ENCODE measurements at places on chromosomes 6 and 20.

DNA sequence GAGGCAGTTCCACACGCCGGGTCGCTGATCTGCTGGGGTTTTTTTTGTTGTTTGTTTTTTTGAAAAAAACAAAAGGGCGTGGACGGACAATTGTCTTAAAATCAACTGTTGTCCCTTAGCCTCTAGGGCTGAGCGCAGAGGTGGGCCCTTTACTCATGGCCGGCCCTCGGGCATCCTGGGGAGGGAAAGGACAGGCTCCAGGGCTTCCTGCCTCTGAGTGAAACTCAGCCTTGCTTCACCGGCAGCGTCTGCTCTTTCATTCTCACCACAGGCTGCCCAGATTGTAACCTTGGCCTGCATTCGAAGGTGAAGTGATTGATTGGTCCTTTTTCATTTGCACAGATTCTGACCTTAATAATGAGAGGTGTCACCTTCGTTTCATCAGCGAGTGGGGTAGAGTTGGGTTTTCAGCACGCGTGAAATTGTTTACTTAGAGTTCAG is 797 bp downstream of the SMIM13 start:
- peak; percentile 33 for DNase-seq

GRCh38 chr20:46872328-46873211 is 22.1 kb upstream of the EYA2 start:
- DNase-seq = no peak

GRCh38 chr20:6654513-6655252 is 112.8 kb upstream of the BMP2 start:
- DNase-seq = no peak

DNA sequence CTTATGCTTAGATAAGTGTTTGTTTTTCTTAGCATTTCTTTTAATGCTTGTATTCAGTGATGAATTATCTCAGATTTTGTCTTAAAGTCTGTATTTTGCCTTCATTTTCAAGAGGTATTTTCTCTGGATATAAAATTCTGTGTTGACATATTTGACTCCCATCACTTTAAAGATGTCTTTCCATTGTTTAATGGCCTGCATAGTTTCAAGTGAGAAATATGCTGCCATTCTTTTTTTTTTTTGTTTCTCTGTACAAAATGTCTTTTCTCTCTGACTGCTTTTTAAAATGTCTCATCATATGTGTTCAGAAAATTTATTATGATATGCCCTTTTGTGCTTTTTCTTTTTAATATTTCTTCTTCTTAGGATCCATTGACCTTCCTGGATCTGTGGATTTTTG is 578.0 kb upstream of the NOX3 start:
- no peak for DNase-seq

DNA sequence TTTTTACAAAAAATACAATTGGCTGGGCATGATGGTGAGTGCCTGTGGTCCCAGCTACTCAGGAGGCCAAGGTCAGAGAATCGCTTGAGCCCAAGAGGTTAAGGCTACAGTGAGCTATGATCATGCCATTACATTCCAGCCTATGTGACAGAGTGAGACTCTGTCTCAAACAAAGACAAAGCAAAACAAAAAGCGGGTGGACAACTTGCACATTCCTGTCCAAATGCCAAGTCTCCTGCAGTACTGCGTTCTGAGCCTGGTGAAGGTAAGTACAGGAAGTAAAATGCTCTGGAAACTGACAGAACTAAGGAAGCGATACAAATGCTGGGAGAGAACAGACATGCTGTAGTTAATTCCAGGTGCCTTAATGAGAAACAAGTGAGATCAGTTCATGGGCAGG is 20.4 kb upstream of the TMEM242 start:
- no peak for DNase-seq

DNA sequence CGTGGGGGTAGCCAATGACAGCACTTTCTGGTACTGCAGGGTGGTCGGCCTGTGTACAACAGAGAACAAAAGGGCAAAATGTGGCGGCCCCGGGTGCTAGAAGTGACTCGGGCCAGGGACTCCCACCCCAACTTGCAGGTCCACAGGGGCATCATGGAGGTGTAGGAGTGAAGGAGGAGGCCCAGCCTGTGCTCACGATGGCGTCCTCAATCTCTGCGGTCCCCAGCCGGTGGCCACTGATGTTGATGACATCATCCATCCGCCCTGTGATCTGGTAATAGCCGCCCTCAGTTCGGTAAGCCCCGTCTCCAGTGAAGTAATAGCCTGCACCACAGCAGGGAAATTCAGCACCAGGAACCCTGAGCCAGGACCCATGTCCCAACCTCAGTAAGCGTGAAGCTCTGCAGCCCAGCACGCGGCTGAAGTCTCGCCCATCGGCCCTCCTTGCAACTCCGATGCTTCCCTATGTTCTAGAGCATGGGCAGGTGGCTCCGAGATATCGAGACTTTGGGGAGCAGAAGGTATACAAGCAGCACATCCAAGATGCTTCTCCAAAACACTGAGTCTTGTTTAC is 20.2 kb upstream of the APMAP start:
- DNase-seq = no peak

DNA sequence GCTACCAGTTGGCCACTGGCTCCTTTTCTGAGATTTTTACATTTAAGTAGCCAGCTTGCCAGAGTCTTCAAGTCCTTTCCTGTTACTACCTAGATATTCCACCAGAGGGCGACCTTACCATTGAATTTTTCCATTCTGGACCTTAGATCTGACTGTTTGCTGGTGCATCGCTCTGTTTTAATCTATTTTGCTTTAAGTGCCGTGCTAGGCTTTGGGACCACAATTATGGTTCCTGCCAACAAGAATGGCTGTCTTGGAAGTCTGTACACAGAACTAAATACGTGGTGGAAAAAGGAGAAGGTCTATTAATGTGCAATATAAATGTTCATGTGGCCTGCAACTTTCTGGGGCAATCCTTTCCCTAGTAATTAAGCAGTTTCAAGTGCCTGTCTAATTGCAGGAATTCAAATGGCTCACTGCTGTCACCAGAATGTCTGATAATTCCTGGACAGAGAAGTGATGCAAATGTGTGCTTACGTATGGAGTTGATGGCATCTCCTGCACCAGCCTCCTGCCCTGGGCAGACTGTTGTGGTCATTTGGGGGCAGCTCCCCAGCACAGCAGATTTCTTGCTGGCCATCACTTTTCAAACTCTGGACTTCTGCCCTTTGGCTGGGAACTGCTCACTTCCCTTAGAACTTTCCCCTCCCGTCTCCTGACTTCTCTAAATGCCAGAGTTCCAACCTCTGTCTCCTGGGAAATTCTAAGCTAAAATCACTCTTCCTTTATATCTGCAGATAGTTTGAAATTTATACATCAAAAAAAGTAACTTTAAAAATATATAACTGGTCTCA is 5.6 kb upstream of the HLA-DOA start:
- DNase-seq = no peak

DNA sequence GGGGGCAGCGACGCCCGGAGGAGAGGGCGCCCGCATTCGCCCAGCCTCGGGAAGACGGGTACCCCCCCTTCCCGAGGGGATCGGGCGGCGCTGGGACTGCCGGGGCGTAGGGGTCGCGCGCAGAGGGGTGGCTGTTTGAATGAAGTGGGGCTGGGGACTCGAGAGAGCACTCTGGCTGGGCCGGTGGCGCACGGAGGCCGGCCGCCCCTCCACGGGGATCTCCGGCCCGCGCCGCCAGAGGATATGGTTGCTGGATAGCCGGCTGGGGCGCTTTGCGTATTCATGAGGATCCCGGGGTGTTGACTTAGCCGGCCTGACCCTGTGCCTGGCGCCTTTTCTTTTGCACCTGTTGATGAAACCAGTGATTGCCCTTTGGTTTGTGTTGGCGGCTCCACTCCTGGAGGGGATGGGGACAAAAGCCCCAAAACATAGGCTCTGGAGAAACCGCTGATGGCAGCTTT is 469 bp downstream of the SYNJ2 start:
- no peak for DNase-seq

DNA sequence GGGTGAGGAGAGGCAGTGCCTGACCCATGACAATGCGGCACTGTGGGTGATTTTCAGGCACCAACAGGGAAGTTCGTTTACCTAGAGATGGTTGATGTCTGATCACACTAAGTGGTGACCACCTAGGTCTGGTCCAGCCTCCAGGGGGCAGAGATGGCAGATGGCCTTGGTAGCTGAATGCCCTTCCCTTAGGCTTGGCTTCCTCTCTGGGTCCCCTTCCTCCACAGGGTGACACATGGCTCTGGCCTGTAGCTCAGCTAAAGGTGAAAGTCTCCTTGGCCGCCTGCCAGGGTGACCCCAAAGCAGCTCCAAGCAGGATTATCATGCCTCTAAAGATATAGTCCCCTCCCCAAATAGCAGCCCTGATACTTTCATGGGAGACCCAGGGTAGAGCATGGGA is 6.4 kb downstream of the GDAP1L1 start:
- DNase-seq = no peak

- no peak for DNase-seq
Measured at GRCh38 chr20:2353231-2353630, 27.5 kb upstream of the TGM6 start.

GRCh38 chr6:100257793-100258395 is 206.8 kb downstream of the SIM1 start:
- DNase-seq = no peak

- DNase-seq = no peak
Measured at GRCh38 chr6:20085817-20086216, 126.5 kb downstream of the MBOAT1 start.

- DNase-seq = no peak
Measured at GRCh38 chr6:135521431-135521830, 23.9 kb upstream of the AHI1 start.
